ENCODE measurements at places on chromosomes 7 and 10.

DNA sequence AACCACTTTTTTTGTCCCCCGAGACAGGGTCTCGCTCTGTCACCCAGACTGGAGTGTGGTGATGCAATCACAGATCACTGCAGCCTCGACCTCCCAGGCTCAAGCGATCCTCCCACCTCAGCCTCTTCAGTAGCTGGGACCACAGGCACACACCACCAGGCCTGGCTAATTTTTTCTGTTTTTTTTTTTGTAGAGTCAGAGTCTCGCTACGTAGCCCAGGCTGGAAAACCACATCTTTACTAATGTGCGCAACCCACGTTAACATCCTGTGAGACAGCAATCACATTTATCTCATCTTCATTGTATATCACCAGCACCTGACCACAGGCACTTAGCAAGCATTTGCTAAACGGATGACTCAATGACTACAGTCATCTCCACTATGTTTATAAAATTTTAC is 77.8 kb upstream of the ATP6V0A4 start:
- DNase-seq: peak; percentile 10

DNA sequence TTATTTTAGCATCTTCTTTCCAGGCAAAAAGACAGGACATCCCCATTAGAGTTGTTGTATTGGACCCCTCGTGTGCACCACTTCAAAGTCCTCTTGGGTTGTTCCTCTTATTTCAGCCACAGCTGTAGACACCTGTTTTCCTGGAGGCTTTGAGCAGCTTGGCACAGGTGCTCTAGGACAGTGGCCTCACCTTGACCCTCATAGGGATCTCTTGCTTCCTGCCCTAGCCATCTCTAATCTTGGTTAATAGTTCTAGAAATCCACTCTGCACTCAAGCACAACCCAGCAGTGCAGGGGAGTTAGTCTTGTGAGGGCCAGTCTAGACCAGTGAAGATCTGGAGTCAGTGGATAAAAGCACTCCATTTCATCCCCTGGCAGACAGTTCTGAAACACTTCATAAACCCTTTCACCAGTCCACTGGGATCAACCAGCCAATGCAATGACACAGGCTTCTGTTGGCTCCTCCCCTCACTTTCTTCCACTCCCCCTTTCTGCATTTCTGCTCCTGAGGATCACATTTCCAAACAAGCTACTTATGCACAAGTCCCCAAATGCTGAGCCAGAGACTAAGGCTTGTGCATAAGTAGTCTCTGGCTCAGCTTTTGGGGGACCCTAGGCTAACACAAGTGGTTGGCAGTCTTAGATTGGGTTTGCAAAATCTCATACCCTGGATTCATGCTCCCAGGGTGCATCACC is 131.5 kb upstream of the LAMB4 start:
- DNase-seq: no peak

DNA sequence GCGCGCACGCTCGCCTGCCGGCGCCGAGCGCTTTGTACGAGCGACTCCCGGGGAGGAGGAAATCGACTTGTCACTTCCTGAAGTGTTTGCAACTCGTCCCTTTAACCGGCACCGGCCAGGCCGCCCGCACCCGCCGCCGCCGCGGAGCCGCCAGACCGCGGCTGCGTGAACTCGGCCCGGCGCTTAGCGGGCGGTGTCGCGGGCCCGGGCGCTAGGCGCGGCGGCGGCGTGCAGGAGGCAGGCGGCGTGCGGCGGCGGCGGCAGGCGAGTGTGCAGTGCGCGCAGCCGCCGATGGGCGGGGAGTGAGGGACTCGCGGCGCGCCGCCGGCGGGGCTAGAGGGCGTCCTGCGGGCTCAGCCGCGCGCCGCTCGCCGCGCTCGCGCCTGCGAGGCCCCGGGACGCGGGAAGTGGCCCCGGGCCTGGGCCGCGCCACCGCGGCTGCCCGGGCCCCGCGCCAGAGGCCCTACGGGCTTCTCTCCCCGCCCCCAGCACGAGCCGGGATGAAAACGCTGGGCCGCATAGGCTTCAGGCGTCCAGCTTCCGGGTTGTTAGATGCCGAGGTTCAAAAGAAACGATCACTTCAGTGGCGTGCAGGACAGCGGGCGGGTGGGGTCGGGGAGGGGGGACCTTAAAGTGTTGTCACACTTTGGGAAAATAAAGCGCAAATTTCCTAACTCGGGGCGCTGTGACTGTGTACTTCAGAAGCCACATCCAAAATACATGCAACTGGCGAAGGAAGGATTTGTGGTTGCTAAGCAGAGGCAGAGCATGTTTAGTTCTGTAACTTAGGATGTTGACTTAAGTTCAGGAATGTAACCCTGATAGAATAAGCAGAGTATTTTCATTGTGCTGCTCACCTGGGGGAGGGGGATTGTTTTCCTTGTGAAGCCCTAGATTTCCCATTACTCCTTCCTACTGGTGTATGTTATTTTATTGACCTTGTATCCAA is at the start of gene FAM53B:
FAM53B (minus strand) TSS at position 277 of the 949 bp plus-strand sequence. CDS start 37,665 bp downstream, outside the sequence.
- DNase-seq: peak; percentile 50

DNA sequence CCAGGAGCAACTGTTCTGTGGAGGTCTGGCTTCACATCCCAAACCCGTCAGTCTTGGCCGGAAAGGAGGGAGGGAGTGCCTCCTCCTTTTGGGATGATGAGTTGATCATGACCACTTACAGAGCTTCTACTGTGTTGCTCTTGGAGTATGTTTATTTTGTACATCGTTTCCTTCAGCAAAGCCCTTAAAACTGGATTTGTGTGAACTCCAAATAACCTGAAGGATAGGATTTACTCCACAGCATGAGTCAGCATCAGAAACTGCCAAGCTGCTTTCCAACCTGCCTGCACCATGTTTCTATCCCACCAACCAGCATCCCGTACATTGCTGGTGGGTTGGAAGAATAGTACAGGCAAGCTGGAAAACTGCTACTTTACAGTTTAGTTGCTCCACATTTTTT is 3.5 kb downstream of the CCDC201 start:
- no peak for DNase-seq

DNA sequence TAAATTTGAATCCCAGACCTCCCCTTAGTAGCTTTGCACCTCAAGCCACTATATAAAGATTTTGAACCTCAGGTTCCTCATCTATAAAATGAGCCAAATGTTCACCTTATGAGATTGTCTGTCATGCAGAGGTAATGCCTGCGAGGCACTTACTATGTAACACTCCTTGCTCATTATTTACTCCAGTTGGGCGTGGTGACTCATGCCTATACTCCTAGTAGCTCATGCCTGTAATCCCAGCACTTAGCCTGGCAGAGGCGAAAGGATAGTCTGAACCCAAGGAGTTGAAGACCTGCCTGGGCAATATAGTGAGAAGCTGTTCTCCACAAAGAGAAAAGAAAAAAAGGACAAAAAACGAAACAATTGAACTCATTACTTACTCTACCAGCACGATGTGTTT is 82.2 kb downstream of the MDFIC start:
- DNase-seq: no peak

DNA sequence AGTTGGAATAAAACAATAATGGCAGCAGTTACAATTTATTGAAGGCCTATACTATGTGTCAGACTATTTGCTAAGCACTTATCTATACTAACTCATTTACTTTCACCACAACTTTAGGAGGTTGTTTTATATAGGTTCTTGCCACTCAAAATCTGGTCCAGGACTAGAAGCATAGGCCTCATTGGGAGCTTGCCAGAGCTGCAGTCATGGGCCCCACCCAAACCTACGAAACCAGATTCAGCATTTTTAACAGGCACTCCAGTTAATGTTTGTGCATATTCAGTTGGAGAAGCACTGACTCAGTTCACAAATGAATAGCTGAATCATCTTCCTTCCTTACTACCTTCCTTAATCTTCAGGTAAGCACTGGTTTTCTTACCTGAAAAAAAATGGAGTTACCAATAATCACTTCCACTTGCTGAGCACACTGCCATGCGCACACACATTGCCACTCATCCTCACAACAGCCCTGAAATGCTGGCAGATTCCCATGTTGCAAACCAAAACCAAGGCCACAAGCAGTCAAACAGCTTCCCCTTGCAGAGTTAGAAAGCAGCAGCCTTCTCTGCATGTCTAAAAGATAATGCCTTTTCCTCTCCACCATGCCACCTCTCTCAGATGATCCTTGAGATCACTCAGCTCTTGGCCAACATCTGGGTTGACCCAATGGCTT is 122.4 kb downstream of the SLC16A9 start:
- DNase-seq: no peak

- no peak for DNase-seq
These were observed 30.6 kb downstream of the APBB1IP start for GRCh38 chr10:26468700-26469099.

DNA sequence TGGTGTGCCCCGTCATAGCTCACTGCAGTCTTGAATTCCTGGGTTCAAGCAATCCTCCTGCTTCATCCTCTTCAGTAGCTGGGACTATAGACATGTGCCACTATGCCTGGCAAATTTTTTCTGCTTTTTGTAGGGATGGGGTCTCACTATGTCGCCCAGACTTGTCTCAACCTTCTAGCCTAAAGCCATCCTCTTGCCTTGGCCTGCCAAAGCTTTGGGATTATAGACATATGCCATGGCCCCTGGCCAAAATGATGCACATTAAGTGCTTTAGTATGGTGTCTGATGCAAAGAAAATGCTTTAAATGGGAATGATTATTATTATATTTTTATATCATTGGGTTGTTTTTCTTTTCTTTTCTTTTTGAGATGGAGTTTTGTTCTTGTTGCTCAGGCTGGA is 33.2 kb upstream of the VCL start:
- no peak for DNase-seq

DNA sequence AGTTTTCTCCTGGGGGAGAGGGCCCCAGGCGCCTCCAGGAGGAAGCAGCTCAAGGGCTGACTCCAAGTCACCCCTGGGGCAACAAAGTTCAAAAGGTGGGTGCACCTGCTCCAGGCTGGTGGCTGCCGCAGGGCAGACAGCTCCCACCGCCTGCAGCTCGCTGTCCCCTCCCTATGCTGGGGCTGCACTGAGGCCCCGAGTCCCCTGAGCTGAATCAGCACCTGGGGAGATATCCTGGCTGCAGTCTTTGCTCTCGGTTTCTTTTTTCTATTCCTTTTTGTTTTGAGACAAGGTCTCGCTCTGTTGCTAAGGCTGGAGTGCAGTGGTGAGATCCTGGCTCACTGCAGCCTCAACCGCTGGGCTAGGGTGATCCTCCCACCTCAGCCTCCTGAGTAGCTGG is 183.4 kb downstream of the DNAJB6 start:
- DNase-seq: no peak

GRCh38 chr10:97784200-97784810 is 12.5 kb upstream of the SFRP5 start:
- DNase-seq: no peak

GRCh38 chr10:96509017-96509641 is 4.6 kb downstream of the TLL2 start:
- no peak for DNase-seq

DNA sequence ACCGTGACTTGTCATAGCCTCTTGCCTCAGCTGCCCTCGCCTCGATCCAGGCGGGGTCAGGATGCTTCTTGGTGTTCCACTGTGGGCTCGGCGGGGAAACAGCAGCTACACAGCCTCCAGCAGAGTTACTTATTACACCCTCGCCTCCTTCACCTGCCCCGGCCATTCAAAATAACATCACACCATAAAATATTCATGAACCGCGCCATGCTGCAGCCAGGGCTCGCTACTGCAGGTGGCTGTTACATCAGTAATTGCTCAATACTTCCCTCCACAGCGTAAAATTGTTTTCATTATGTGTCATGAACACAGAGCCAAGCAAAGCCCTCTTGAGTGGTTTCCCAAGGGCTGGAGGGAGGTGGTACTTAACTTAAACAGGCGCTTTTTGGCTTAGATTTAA is 241.5 kb upstream of the SP8 start:
- no peak for DNase-seq

GRCh38 chr10:85212526-85212925 is 884.1 kb downstream of the CCSER2 start:
- no peak for DNase-seq

DNA sequence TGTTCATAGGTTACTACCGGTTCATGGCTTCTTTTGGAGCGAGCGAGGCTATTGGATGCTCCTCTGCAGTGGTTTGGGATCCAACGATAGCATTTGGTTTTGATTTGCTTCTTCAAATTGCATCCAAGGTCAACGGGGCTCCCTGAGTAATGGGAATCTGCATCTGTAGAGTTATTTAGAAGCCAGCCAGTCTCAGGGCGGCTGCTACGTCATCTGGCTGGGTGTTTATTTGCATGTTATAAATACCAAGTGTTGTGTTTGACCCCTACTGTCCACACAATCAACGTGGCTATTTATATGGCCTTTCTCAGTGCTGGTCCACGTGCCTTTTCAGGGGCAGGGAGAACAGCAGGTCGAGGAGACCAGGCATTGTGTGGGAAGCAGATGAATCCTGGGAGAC is 137.7 kb downstream of the PRPF18 start:
- no peak for DNase-seq

DNA sequence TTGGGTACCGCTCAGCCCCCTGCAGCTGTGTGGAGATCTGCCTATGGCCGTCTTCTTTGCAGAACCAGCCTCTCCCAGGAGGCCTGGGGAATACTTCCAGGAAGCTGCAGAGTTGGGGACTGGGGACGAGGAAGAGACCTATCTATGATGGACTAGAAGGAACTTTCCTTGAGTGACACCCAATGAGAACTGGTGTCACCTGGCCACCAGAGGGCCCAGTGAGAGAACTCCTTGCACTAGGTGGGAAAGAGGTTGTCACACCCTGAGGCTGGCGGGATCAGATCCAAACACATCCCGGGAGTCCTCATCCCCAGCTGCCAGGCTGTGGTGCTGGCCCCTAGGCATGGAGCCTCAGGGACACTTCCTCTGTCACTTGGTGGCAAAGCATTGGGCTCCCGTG is 4.9 kb upstream of the GRID2IP start:
- DNase-seq: no peak

DNA sequence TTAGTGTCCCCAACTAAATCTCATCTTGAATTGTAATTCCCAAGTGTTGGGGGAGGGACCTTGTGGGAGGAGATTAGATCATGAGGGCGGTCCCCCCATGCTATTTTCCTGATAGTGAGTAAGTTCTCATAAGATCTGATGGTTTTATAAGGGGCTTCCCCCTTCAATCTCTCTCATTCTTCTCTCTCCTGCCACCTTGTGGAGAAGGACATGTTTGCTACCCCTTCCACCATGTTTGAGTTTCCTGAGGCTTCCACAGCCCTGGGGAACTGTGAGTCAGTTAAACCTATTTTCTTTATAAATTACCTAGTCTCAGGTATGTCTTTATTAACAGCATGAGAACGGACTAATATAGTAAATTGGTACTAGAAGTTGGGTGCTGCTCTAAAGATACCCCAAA is 365.6 kb downstream of the ANKRD7 start:
- DNase-seq: no peak

GRCh38 chr7:27523321-27523720 is 139.4 kb downstream of the HIBADH start:
- no peak for DNase-seq

Data from stimulated activated CD8-positive, alpha-beta memory T cell treated with anti-CD3 and anti-CD28 coated beads, Interleukin-15, amount 100 ng/mL, for 24 hours (primary cell).